Stimulated activated CD8-positive, alpha-beta memory T cell treated with anti-CD3 and anti-CD28 coated beads, Interleukin-7, amount 100 ng/mL, for 48 hours (primary cell): ENCODE measurements at places on chromosomes 5 and 9.

GRCh38 chr9:34549407-34549732, 26.6 kb upstream of the ENHO start:
- DNase-seq, result no peak

DNA sequence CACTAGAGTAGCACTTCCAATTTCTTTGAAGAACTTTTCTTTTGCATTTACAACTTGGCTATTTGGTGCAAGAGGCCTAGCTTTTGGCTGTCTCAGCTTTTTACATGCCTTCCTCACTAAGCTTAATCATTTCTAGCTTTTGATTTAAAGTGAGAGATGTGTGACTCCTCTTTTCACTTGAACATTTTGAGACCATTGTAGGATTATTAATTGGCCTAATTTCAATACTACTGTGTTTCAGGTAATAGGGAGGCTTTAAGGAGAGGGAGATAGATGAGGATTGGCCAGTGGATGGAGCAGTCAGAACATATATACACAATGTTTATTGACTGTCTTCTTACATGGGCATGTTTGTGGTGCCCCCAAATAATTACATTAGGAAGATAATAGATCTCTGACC, 161.7 kb downstream of the GNA14 start:
- DNase-seq, result no peak

DNA sequence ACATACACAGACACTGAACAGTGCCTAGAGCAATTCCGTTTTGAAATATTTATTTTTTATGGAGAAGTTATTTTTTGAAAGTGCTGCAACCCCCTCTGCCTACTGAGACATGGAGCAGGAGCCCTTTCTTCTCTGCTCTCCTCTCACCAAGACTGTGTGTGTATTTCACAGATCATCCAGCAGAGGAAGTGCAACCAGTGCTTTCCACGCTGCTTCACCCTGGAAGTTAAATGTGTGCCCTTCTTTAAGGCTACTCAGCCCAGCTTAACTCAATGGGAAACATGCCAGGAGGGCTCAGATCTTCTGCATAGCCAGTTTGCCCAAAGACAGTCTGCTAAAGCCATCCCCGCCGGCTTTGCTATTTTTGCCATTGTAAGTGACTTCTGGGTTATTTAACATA, 606.3 kb downstream of the TLE1 start:
- no peak for DNase-seq

DNA sequence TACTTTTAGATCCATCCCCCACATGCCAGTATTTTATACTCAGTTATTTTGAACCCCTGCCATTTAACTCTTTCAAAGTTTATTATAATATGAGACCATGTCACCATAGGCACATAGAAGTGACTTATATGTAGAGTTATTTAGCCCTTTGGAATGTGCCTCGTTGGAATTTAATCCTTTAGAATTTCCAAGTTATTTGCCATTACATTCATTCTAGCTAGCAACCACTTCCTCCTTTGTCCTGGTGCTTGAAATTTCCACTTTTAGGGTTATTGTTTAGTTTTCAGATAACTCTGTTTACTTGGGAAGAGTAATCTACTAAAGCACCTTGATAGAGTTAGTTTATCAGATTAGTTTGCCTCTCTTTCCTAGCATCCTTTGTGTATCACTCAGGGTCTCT, 82.8 kb upstream of the TLE1 start:
- no peak for DNase-seq

DNA sequence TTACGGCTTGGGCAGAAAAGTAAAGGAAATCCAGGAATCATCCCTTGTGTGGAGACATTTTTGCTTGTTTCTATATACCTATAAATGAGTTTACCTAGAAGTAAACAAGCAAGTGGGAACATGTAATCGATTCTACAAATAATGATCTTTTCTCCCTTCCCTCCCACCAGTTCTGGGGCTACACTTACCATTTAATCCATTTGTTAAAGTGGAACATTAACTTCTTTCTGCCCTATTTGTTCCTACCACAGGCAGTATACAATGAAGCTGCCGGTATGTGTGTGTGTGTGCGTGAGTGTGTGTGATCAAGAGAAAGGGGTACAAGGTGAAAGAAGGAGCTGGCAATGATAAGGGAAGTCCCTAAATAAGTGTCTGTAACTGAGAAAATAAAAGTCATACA, 26.4 kb upstream of the ELL2 start:
- no peak for DNase-seq
